Stimulated activated CD8-positive, alpha-beta memory T cell treated with anti-CD3 and anti-CD28 coated beads, Interleukin-4, amount 100 ng/mL, for 48 hours (primary cell): ENCODE measurements at places on chromosomes 1 and 21.

- DNase-seq, result no peak
These were observed 15.2 kb downstream of the STYXL2 start for GRCh38 chr1:167109125-167109524.

- DNase-seq, result no peak
These were observed 1256.0 kb downstream of the AMY1C start for GRCh38 chr1:105005594-105006195.

GRCh38 chr1:37299216-37299615 lies 175.2 kb upstream of the ZC3H12A start:
- DNase-seq, result no peak

DNA sequence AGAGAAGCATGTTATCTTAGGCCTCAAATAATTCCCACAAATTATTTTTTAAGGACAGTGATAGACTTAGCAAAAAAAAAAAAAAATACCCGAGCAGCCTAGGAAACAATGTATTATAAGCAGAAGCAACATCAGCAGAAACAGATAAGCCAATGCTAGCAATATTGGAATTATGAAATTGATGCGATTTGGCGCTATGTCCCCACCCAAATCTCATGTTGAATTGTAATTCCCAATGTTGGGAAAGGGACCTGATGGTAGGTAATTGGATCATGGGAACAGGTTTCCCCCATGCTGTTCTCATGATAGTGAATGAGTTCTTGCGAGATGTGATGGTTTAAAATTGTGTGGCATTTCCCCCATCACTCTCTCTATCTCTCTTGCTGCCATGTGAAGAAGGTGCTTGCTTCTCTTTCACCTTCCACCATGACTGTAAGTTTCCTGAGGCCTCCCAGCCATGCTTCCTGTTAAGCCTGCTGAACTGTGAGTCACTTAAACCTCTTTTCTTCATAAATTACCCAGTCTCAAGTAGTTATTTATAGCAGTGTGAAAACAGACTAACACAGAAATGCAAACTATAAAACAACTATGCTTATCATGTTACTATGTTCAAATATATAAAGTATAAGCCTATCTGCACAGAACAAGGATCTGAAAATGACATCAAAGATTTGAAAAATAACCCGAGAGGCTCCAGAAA lies 75.6 kb upstream of the HIVEP3 start:
- DNase-seq, result no peak

DNA sequence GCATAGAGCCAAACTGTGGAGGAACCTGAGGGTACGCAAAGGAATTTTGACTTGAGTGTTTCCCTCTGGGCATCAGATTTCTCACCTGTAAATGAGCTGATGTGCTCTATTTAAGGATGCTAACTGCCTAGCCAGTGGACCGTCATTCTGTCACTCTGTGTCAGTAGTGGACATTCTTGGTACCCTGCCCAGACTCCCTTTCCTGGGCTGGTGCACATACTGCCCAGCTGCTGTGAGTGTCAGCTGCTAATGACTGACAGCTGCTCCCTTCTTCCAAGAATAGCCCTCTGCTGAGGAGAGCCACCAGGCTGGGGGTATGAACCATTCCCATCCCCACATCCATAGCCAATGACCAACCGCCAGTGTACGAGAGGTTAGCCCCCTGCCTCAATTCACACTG lies 193.1 kb upstream of the DAB1 start:
- DNase-seq, result no peak

- DNase-seq, result no peak
These were observed 151.0 kb downstream of the FMN2 start for GRCh38 chr1:240242601-240243144.

DNA sequence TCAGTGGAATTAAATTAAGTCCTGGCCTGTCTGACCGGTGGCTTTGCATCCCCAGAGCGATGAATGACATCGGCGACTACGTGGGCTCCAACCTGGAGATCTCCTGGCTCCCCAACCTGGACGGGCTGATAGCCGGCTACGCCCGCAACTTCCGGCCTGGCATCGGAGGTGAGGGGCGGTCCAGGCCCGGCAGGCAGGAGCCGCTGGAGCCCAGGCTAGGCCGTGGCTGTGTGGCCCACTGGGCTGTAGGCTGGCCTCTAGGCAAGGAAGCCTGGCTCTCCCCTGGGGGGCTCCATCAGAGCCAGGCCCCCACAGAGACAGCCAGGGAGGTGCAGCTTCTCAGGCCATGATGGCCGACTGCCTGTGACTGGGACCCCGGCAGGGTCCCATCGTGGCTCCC lies 5.7 kb downstream of the GABRD start:
- DNase-seq, result no peak

GRCh38 chr21:31660259-31660565 lies 719 bp downstream of the SOD1 start:
- DNase-seq, result no peak

GRCh38 chr1:19210772-19211549 lies 895 bp upstream of the UBR4 start:
- DNase-seq, result no peak

DNA sequence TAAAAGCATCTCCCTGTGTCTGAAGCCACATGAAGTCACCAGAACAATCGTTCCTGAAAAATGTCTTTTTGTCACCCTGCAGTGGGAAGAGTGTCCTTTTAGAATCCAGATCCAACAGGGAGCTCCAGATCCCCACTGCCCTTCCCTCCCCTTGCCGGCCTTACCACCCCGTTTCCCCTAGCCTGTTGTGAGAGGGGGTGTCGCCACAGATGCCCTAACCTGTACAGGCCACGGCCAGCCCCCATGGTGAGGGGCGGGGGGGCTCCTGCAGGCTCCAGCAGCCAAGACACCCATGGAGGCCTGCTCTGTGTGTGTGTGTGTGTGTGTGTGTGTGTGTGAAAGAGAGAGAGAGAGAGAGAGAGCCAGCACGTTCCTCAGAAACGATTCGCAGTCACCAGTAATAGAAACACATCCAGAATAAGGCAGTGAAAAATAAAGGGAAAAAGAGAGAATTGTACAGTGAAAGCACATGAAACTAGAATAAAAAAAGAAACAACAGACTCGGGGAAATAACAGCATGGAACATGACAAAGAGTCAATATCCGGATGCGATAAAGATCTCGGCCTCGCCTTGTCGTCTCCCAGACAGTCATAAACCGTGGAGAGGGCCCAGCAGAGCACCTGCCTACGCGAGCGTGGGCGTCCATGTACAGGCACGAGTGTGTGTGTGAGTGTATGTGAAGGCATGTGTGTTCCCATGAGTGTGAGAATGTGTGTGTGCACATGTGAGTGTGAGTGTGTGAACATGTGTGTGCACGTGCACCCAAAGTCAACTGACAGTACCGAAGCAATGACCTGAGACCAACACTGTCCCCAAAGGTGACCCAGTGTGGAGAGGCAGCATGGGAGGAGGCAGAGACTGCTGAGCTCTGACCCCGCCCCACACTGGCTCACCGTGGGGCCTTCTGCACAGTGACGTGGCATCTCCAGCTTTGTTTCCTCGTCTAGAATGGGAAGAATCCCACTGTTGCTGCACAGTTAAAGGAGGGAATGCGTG lies 303.8 kb downstream of the NPHP4 start:
- DNase-seq, result no peak

DNA sequence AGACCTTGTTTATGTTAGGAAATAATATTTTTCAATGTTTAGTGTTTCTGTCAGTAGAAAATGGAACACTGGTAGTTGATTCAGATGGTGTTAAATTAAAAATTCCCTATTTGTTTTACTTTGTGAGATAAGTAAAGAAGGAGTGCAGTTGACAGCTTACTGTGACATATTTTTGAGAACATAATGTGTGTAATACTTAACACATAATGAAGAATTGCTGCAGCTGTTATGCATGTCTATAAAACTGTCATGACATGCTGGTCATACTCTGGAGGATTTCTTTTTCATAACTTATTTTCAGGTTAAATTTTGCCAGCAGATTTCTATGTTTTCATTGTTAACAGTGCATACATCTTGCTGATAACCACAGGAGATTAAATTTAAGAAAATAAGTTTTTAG lies 296.1 kb downstream of the CTH start:
- DNase-seq, result no peak

DNA sequence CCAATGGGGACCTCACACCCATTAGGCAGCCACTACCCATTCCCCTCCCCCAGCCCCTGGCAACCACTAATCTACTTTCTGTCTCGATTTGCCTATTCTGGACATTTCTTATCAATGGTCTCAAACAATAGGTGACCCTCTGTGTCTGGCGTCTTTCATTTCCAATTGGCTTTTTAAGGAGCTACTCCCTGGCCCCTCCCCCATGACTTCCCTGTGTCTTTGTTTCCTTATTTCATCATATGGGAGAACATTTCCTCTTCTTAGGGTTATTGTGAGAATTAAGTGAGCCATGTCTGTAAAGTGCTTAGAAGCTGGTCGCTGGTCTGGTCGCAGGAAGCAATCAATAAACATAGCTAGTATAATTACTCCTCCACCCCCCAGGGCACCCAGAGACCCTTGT lies 80.9 kb downstream of the SPSB1 start:
- DNase-seq, result no peak

- DNase-seq, result no peak
These were observed 10.4 kb upstream of the RHBG start for GRCh38 chr1:156358641-156359040.

DNA sequence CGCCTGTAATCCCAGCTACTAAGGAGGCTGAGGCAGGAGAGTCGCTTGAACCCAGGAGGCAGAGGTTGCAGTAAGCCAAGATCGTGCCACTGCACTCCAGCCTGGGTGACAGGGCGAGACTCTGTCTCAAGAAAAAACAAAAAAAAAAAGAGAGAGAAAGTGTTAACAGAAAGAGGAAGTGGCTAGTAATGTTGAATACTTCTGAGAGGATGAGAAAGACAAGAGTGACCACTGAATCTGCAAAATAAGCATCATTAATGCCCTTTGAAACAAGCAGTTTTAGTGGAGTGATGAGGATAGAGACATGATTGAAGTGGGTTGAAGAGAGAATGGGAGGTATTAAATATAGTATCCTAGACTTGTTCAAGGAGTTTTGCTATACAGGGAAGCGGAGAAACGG lies 11.7 kb downstream of the MPZ start:
- DNase-seq, result no peak

DNA sequence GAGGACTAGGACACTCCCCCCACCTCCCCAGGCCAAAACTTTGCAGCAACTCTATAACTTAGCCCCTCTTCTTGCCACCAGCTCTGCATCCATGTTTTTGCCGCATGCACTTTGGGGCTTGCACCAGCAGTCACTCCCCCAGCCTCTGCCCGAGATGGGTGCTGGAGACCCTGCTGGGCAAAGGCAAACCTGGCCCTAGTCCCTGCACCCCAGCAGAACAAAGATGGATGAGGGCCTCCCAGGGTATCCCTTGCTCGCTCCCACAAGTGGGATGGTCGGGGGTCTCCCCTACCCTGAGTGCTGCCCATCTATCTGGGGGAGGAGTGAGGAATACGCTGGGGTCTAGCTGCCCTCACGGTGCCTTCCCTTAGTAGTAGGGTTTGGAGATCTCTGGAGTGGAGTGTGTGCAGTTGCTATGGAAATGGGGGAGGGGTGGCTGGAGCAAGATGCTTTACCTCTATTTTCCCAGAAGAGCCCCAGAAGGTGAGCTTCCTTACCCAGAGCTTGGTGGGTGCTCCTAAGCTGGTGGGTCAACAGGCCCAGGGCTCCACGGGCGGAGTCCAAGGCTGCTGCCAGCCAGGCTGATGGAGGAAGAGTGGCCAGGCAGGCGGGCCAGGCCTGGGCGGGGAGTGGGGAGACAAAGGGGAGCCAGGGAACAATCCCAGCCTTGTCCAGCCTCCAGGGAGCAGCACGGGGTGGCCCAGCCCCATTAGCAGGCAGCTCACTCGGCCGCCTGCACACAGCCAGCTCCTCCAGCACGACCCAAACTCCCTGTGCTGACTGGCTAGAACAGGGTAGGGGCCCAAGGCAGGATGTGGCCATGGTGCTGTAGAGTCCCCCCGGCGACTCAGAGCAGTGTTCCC lies at the start of gene PAQR6:
Gene PAQR6 (minus strand): TSS at position 597 of the 863 bp plus-strand sequence. CDS start 1,325 bp downstream, outside the sequence.
- no peak for DNase-seq

DNA sequence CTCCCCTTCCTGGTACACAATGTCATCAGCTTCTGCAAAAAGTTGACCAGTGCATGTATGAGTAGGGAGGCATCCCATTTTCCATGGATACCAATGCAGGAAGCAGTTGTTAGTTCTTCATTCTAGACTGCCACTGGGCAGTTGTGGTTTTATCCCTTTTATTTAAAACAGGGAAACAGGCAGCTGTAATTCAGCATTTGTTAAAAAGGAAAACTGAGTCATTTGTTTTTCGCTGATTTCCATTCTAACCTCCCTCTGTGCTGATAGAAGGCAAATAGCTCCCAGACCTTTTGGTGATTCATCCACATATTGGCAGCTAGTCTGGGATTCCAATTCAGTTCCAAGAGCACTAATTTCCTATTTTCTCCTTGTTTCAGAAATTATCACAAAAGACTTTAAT lies 21.1 kb upstream of the ABCA4 start:
- no peak for DNase-seq

- DNase-seq, result no peak
These were observed 8.9 kb downstream of the DDOST start for GRCh38 chr1:20652300-20652699.

- no peak for DNase-seq
These were observed 73.3 kb upstream of the TINAGL1 start for GRCh38 chr1:31502926-31503511.

GRCh38 chr1:203526572-203526971 lies 32.6 kb downstream of the OPTC start:
- no peak for DNase-seq

DNA sequence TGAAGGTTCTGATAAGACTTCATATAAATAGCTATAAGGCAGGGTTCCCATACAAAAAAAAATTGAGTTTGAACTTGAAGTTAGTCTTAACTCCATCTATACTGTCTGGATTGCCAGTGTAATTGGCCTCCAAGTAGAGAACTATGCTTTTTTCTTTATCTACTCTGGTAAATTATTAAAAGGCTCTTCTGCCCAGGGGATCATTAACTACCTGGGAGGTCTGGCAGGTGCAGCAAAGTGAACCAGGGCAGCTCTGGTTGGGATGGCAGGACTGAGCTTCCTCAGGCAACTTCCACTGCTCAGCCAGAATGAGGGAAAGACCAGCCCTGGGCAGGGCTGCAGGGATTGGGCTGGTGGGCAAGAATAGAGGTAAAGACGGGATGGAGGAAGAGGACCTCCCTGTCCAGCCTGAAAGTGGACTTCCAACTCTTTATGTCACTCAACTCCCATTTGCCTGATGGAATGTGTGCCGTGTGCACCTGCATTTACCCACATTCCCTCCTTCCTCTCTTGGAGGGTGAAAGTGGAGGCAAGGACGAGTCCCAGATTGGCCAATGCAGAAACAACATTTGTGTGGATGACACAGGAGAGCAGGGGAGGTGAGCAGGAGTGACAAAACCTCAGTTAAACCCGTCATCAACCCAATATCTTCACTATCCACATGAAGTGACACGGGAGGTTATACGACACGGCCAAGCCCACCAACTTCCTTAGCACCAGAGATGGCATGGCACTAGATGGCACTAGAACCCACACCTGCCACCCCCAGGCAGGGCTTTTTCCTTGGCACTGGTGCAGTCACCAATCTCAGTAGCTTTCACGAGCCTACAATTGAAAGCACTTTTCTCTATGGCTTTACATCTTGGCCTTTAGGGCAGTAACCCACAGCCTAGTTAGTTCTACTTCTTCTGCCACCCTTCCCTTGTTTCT lies 25.2 kb downstream of the CCN1 start:
- no peak for DNase-seq

- DNase-seq, result no peak
These were observed 224.4 kb downstream of the DSCAM start for GRCh38 chr21:40622531-40622930.
